ENCODE measurements at places on chromosomes 4 and X.

GRCh38 chrX:148573119-148573518 is 72.7 kb downstream of the AFF2 start:
- DNase-seq, result no peak

- no peak for DNase-seq
These were observed 253.0 kb downstream of the COX7B2 start for GRCh38 chr4:46656071-46656470.

GRCh38 chrX:117972711-117973109 is 143.9 kb downstream of the KLHL13 start:
- peak; percentile 12 for DNase-seq

DNA sequence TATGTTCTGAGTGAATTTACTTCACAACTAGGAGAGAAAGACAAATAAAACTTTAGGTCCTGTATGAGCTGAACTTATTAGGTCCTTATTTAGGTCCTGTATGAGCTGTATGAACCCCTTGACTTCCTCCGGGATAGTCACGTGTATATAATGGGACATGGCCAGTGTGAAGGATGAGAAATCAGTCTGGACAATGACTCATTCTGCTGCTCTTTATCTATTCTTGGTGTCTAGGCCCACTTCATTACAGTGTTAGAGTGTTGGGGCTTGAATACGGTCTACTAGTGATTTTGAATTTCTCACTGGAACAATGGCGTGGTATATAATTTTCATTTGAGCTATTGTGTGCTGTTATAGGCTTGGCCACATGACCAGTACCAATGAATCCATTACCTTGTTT is 21.9 kb downstream of the STK26 start:
- no peak for DNase-seq

DNA sequence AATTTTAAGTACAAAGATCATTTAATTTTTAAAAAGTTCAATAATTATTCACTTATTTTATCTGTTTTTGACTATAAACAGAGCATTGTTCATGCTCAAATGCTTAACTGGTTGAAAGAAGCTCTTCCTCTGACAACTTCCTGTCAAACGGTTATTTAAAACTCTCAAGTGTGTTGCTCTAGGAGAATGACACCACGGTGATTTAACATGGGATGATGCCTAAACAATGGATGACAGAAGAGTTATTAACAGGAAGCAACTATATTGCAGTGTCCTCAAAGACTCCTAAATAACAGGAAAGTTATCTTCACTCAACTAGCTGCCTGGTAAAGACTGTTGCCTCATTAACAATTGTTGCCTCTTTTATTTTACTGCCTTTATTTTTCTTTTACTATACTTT is 509.6 kb downstream of the PACRGL start:
- DNase-seq, result no peak

GRCh38 chrX:50780144-50780543 is 33.9 kb downstream of the SHROOM4 start:
- no peak for DNase-seq

GRCh38 chr4:26179316-26179760 is 141.5 kb upstream of the RBPJ start:
- no peak for DNase-seq

GRCh38 chrX:19176901-19177630 is 54.8 kb upstream of the ADGRG2 start:
- DNase-seq, result no peak

GRCh38 chr4:52477191-52477780 is 181.8 kb downstream of the USP46 start:
- no peak for DNase-seq

GRCh38 chr4:186258216-186258811 is 7.7 kb upstream of the F11 start:
- no peak for DNase-seq

DNA sequence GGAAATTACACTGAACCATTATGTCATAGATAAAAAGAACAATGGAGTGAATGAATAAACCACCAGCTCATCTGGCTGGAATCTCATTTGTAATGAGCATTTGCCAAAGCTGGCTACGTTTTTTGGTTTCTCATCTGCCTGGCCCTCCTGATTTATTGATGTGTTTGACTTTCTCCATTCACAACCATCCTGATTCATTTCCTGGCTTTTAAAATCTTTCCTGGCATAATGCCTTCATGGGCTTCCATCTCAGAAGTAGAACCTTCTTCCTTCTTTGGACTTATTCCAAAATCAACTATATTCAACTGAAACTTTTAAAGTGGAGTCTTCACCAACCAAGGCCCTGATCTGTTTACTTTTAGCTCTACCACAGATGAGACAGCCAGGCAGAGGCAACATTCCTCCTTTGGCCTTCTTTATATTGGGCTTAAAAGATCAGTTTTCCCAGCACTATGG is 36.0 kb upstream of the ARSJ start:
- DNase-seq, result no peak

DNA sequence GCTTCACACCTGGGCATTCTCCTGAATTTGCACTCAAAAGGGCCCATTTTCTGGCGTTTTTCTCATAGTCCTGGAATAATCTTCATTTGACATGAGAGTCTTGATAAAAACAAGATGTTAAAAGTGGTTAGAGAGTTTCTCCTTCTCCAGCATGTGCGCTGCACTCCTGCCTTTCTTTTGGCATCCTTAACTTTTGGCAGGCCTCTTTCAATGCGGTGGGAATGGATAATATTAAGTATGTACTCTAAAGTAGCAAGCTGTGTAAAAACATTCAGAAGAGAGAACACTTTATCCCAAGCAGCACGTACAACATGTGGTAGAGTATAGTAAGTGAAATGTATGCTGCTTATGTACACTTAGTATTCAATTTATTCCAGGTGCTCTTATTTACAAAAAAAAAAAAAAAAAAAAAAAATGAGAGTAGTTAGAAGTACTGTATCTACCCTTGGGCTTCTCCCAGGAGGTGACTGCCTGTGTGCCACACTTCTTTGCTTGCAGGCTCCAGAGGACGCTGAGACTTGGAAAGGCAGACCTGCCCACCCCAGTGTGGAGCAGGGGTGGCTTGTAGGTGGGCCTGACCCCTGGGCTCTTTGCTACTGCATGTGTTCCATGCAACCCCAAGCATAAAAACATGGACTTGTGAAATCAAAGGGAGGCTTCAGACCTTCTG is 3.9 kb downstream of the FGF2 start:
- DNase-seq, result no peak

- no peak for DNase-seq
These were observed 82.5 kb downstream of the GASK1B start for GRCh38 chr4:158090323-158090722.

- DNase-seq, result no peak
These were observed 40.5 kb upstream of the CDKN2AIP start for GRCh38 chr4:183403961-183404360.

DNA sequence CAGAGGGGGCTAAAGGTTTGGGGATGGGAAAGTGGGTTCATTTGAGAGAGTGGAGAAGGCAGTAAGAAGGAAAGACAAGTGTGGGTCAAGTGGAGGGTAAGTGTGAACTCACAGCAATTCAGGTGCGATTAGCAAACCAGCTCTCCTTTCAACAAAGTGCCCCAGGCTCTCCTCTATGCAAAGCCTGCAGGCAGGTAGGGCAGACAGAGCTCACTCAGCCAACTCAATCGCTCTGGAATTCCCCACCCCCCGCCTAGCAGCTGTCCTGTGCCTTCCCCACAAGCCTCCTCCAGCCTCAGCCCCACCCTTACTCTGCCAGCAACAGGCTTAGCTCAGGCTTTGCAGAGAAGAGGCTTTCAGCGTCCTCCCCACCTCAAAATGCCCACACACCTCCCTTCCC is 14.8 kb upstream of the MAMLD1 start:
- DNase-seq, result peak; percentile 79

- peak; percentile 33 for DNase-seq
These were observed 65.7 kb upstream of the NOCT start for GRCh38 chr4:138949866-138950265.

DNA sequence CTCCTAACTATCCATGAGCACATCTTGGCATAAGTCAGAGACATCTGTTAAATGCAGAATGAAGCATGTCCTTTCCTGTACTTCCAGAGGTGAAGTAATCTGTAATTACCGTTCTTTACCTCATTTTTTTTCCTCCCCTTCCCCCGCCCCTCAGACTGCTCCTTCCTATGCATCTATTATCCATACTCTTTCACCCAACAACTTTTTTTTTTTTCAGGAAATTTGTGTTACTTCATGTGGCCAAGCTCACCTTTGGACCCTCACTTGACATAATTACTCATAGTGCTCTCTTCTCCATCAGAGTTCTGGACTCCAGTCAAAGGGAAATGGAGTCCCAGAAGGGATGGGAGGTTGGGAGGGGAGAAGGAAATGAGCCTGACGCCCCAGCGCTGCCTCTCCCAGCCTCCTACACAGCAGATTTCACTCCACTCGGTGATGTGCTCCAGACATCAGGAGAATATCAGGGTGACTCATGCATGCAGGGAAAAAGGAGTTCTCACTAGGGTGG is 568.8 kb downstream of the STIM2 start:
- no peak for DNase-seq

DNA sequence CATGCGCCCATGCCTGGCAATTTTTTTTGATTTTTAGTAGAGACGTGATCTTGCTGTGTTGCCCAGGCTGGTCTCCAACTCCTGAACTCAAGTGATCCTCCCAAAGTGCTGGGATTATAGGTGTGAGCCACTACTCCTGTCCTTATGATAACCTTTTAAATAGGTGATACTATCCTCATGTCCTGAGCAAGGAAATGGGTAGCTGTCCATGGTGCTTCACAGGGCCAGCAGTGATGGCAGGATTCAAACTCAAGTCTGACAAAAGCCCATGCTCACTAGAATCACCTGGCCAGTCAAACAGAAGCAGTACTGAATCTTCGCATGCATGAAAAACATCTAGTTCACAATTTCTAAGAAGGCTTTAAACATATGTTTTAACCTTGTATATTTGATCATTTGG is 235.1 kb downstream of the NR3C2 start:
- DNase-seq, result no peak

- no peak for DNase-seq
These were observed 454.1 kb upstream of the ADGRL3 start for GRCh38 chr4:60745800-60746571.

DNA sequence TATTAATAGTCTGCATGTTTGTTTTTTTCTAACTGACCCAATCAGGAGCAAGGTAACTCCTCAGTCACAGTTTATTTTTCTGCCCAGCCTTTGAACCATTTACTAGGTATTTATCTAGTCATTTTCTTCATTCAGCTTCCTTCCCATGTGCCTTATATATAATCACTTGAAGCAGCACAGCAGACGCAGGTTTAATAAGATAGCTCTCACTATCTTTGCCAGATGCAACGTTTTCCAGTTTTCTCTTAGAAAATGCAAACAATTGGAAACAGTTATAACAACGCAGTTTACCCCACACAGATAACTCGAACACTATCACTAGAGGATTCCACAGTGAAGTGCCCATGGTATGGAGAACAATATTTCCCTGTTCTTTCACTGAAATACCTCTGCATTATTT is 56.4 kb upstream of the NFKB1 start:
- DNase-seq, result no peak

- peak; percentile 52 for DNase-seq
These were observed at the start of gene ARHGAP6 for GRCh38 chrX:11665168-11666111. TSS of gene ARHGAP6 (minus strand) at chrX:11665920. CDS start at chrX:11664828, 1,092 bp downstream.

GRCh38 chr4:109334129-109335105 is 32.0 kb upstream of the COL25A1 start:
- no peak for DNase-seq

DNA sequence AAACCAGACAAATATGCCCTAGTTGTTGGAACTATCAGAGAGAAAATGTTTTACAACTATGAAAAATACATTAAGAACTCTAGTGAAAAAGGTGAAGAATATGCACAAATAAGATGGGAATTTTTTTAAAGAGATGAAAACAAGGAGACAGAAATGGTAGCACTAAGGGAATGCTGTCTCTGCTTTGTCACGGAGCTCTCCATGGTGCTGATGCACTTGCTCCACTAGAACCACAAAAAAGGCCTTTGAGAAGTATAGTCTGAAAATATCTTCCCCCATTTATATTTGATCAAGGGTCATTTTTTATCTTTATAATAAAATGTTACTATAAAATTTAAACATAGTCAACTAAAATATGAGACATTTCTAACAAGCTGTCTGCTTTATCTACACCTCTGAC is 1655.5 kb upstream of the AGA start:
- no peak for DNase-seq

- no peak for DNase-seq
These were observed 145.7 kb downstream of the RAPGEF2 start for GRCh38 chr4:159248384-159249178.

GRCh38 chrX:39730662-39731329 is 367.0 kb downstream of the BCOR start:
- DNase-seq, result peak; percentile 66

DNA sequence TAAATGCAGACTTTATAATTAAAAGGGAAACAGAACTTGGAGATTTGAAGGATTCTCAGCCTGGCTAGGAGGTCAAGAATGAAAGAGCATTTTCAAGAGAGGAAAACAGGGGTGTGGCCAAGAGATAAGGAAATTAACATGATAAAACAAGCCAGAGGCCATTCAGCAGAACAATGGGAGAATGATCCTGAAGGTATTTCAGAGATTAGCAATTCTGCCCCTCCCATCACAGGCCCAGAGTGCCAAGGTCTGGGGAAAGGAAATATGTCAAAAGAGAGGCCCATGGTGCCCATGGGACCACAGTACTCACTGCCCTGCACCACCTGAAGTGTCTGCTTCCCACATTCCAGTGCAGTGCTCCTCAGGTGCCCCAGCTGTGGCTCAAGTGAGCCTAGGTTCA is 188.5 kb upstream of the STS start:
- DNase-seq, result no peak

GRCh38 chrX:3711331-3711917 is 2.0 kb downstream of the PRKX start:
- no peak for DNase-seq

- no peak for DNase-seq
These were observed 24.7 kb upstream of the IL13RA1 start for GRCh38 chrX:118702741-118703140.

DNA sequence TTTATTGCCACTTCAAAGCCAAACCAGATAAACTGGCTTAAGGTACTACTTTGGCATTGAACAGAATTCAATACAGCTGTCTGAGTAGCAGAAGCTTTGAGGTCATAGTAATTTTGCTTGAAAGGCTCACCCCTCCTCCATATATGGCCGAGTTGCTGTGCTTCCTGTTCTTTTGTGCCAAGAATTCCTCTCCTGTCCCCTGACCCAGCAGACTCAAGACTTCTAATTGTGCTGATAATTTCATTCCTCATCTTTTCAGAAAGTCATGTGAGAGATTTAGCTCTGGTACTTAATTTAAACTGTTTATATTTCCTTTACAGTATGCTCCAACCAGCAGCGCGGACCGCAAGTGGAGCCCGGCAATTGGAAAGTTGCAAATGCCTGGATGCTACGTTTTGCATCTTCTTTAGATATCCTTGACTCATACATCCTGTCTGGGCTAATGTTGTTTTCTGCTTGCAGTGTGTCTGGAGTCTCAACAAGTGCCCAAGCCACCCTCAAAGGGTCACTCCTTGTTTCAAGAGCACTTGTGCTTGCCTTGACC is 373.4 kb downstream of the PDGFC start:
- no peak for DNase-seq

DNA sequence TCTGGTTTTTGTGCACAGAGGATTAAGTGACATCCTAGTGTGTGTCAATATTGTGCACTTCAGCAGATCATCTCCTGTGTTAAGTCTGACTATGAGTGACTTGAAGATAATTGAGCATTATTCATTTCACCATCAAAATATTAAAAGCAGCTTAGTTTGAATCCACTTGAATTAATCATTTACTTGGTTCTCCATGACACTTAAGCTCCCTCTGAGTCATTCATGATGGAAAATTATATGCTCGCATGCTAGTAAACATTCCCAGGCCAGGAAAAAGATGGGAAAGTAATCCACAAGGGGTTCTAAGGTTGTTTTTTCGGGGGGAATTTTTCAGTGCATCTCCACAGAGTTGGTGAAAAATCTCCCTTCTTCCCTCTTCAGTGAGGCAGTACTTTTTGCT is 97.2 kb upstream of the EOLA2 start:
- no peak for DNase-seq

GRCh38 chr4:6893449-6894085 is 16.1 kb upstream of the TBC1D14 start:
- DNase-seq, result no peak

Data from trophoblast cell (in vitro differentiated cells and primary cell).